HepG2 (cell line): ENCODE measurements at places on chromosomes 3 and 15. TPM values are rescaled to one million over a fixed set of nuclear protein-coding genes. Genes with fewer than 3 reads are reported as not detected.

GRCh38 chr3:196981657-196982056, 13.0 kb upstream of the PIGZ start:
- H3K27me3 ChIP-seq: no peaks in the 10 kb centered on the region
- no peaks in the 10 kb centered on the region for H3K36me3 ChIP-seq
- no peak overlapping the region; the same call in 1 of the 2 replicates for H3K4me3 ChIP-seq
- DNase-seq: peak; percentile 87
- peaks cover 56% of the 10 kb centered on the region for H3K4me1 ChIP-seq
- peak overlapping the region; percentile 72 for H3K27ac ChIP-seq

DNA sequence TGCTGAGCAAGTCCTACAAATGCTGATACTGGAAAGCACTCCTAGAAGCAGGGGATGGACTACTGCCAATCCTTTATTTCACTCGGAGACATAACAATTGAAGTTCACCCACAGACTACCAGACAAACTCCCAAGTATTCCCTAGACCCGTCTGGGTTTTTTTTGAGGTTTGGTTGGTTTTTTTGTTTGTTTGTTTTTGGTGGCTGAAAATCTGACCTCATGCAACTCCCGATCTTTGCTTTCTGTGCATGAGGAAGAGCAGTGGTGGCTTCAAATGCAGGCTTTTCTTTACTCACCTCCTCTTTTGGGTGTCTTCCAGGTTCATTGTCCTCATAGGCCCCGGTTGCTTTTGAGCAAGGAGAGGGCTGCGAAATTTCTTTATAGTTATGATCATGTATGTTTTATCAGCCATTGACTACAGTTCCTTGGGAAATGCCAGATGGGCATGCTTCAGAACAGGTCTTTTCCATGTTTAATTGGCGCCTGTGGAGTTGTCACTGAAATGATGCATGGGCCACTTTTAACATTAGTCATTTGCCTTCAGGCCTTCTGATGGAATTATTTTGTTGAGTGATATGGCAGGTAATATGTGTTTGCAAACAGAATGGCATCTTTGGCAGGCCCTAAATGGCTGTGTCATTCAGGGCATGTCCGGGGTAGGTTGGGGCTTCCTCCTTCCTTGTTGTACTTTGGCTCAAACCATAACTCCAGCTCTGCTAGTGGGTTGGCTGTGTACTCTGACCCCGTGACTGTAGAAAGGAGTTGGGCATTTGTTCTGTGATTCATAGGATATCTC, 81.3 kb upstream of the ZBED2 start:
- H3K4me3 ChIP-seq: peak overlapping the region; percentile 87
- H3K27ac ChIP-seq: peak overlapping the region; percentile 70
- H3K36me3 ChIP-seq: no peaks in the 10 kb centered on the region
- peaks cover 38% of the 10 kb centered on the region for H3K4me1 ChIP-seq

GRCh38 chr3:160041465-160041864, 52.8 kb downstream of the IL12A start:
- H3K27me3 ChIP-seq: peaks cover 22% of the 10 kb centered on the region; the same call in 2 of the 3 replicates
- no peak for DNase-seq
- peaks cover 7% of the 10 kb centered on the region; the same call in 1 of the 2 replicates for H3K4me1 ChIP-seq
- H3K4me3 ChIP-seq: no peak overlapping the region

- H3K4me1 ChIP-seq: no peaks in the 10 kb centered on the region
- DNase-seq: peak; percentile 52
- no peaks in the 10 kb centered on the region for H3K36me3 ChIP-seq
- no peak overlapping the region for H3K4me3 ChIP-seq
Measured at GRCh38 chr3:39189959-39190269, 2.5 kb downstream of the XIRP1 start.

DNASE1L3 gene
- 0.55 and 0.86 TPM in 2 replicates for total RNA-seq

SENP8 gene
- total RNA-seq: 2.7 and 4.2 TPM in 2 replicates

GRCh38 chr15:57025264-57025926, 107.0 kb downstream of the TCF12 start:
- no peak for DNase-seq
- H3K4me3 ChIP-seq: no peak overlapping the region
- peaks cover 13% of the 10 kb centered on the region for H3K4me1 ChIP-seq
- H3K36me3 ChIP-seq: no peaks in the 10 kb centered on the region
- no peaks in the 10 kb centered on the region for H3K27me3 ChIP-seq

DNA sequence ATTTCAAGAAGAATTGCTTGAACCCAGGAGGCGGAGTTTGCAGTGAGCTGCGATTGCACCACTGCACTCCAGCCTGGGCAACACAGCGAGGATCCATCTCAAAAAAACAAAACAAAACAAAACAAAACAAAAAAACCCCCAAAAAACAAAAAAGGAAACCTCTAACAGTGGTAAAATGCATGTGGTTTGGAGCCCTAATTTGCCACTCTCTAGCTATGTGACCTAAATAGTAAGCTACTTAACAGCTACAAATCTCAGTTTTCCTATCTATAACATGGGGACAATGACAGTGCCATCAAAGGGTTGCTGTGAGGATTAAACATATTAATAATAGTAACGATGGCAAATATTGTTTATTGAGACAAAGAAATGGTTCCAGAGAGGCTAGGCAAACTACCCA, 119.4 kb upstream of the LMOD3 start:
- DNase-seq: no peak
- no peak overlapping the region for H3K4me3 ChIP-seq
- H3K36me3 ChIP-seq: no peaks in the 10 kb centered on the region
- no peaks in the 10 kb centered on the region; the same call in 1 of the 2 replicates for H3K27me3 ChIP-seq
- H3K4me1 ChIP-seq: 0 out of 2 replicates have a peak, but pooled peaks cover 9% of the 10 kb centered on the region

- DNase-seq: no peak
- H3K36me3 ChIP-seq: no peaks in the 10 kb centered on the region
- no peak overlapping the region for H3K4me3 ChIP-seq
- H3K4me1 ChIP-seq: no peaks in the 10 kb centered on the region
Measured at GRCh38 chr3:29608414-29609327, 327.8 kb downstream of the RBMS3 start.

IGF2BP2 gene
- total RNA-seq: 46.0 and 46.3 TPM in 2 replicates

DNA sequence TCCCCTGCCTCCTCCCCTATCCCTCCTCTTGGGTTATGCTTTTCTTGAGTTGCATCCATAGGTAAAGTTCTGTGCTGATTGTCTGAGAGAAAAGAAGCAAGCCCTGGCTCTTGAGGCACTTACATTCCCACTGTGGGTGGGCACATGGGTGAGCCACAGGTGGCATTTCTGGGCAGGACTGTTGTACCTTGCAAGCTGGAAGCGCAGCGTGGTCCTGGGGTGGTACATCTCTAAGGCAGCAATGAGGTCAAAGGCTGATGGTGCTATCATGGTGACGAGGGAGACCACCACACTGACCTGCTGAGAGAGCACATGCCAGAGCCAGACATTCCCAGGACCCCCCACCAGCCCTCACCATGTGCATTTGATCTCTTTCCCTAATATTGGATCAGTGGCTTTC, 24.7 kb downstream of the TMC3 start:
- H3K4me1 ChIP-seq: no peaks in the 10 kb centered on the region
- no peaks in the 10 kb centered on the region for H3K27me3 ChIP-seq
- H3K36me3 ChIP-seq: no peaks in the 10 kb centered on the region

DNA sequence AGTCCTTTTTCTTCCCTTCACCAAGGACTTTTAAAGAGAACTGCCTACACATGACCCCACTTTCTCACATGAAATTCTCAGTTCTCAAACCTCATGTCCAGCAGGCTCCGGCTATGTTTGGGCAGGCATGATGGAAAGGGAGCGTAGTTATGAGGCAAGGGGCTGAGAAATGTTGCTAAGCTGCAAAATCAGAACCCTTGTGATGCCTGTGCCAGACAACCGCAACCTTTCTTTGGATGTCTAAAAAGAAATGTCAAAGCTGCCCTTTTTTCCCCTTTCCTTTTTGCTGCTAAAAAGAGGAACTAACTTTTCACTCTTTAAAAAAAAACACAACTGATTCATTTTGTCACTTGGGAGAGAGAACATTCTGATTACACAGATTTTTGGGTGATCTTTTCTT, 19.2 kb downstream of the GNB4 start:
- no peaks in the 10 kb centered on the region for H3K36me3 ChIP-seq
- no peak overlapping the region for H3K4me3 ChIP-seq
- H3K4me1 ChIP-seq: no peaks in the 10 kb centered on the region
- DNase-seq: no peak

C2CD4B gene
- not detected in 2 replicates for total RNA-seq

LRRC31 gene
- total RNA-seq: not detected in 2 replicates

DNA sequence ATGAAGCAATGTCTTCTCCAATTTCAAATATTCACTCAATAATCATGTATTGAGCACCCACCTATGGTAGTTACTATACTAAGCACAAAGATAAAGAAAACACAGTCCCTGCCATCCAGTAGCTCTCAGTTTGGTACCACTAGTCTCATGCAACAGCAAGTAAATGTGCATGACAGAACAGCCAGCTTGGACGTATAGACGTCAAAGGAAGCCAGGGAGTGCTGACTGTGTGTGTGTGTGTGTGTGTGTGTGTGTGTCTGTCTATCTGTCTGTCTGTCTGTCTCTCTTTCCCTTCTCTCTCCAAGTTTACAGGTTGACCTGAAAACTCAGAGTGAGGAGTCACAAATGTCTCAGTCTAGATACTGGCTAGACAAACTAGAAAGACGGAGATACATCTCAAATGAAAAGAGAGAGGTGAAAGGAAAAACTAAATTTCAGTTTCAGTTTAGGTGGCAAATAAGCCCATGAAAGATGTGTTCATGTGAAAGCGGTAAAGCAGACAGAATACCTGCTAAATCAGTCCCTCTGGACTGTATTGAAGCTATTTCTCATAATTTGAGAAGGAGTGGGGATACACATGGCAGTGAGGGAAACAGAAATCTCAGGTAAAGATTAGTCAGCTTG, 141.1 kb upstream of the PTPRG start:
- H3K4me3 ChIP-seq: no peak overlapping the region
- H3K36me3 ChIP-seq: no peaks in the 10 kb centered on the region
- peaks cover 14% of the 10 kb centered on the region for H3K4me1 ChIP-seq
- H3K27ac ChIP-seq: no peak overlapping the region
- H3K27me3 ChIP-seq: no peaks in the 10 kb centered on the region
- DNase-seq: no peak

- no peaks in the 10 kb centered on the region; the same call in 1 of the 2 replicates for H3K36me3 ChIP-seq
- H3K27me3 ChIP-seq: no peaks in the 10 kb centered on the region
- H3K27ac ChIP-seq: no peak overlapping the region
Measured at GRCh38 chr3:188853856-188854771, 317.7 kb upstream of the TPRG1 start.

CCR9 gene
- total RNA-seq: not detected in 2 replicates

PLCH1 gene
- total RNA-seq: 3.0 and 4.4 TPM in 2 replicates

DNA sequence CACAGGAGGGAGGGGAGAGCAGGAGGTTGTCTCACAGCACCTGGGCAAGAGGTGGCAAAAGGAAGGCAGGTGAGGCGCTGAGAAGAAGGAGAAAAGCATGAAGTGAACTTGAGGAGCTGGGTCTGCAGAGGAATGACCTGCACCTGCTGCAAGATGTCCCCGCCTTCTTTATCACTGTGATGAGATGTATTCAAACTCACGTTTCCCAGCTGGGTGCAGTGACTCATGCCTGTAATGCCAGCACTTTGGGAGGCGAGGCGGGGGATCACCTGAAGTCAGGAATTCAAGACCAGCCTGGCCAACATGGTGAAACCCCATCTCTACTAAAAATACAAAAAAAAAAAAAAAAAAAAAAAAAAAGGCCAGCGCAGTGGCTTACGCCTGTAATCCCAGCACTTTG, 22.2 kb upstream of the ZNF710 start:
- no peaks in the 10 kb centered on the region; the same call in none of the 2 replicates for H3K4me1 ChIP-seq
- no peak for DNase-seq
- no peaks in the 10 kb centered on the region for H3K27me3 ChIP-seq
- H3K36me3 ChIP-seq: no peaks in the 10 kb centered on the region
- no peak overlapping the region for H3K4me3 ChIP-seq

DNA sequence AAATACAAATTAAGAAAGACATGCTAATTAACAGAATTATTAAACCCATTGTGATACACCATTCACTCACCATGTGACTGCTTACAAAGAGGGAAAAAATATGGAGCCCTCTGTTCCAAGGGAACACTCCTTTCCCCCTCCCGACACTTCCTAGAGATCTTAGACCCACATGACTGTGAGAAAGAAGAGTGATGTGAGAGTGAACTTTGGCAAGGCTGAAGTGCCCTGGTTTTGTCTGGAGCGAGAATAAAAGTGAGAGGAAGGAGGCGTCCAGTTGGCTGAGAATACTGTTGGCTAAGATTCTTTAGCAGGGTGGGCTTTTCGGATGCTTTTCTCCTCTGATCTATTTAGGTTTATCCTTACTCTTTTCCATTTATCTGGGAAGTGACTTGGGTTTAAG, 14.1 kb downstream of the CHL1 start:
- DNase-seq: no peak
- no peak overlapping the region for H3K4me3 ChIP-seq
- H3K27me3 ChIP-seq: no peaks in the 10 kb centered on the region
- no peaks in the 10 kb centered on the region for H3K36me3 ChIP-seq
- no peak overlapping the region for H3K27ac ChIP-seq

GRCh38 chr15:23850666-23851065, 163.6 kb upstream of the NDN start:
- H3K36me3 ChIP-seq: no peaks in the 10 kb centered on the region
- H3K27ac ChIP-seq: no peak overlapping the region
- no peak overlapping the region for H3K4me3 ChIP-seq
- H3K4me1 ChIP-seq: no peaks in the 10 kb centered on the region
- H3K27me3 ChIP-seq: no peaks in the 10 kb centered on the region; the same call in 1 of the 2 replicates

- DNase-seq: no peak
- no peak overlapping the region for H3K27ac ChIP-seq
- H3K4me1 ChIP-seq: no peaks in the 10 kb centered on the region
Measured at GRCh38 chr3:107710851-107711250, 188.1 kb downstream of the BBX start.

SAXO2 gene
- 1.5 TPM in 1 of 2 replicates, not detected in the other for total RNA-seq

GRCh38 chr3:21435871-21436270, 315.1 kb downstream of the ZNF385D start:
- no peaks in the 10 kb centered on the region for H3K4me1 ChIP-seq
- H3K4me3 ChIP-seq: no peak overlapping the region
- H3K27ac ChIP-seq: no peak overlapping the region
- no peaks in the 10 kb centered on the region for H3K27me3 ChIP-seq

GRCh38 chr3:167723025-167723512, 11.6 kb downstream of the PDCD10 start:
- peaks cover 10% of the 10 kb centered on the region for H3K4me1 ChIP-seq
- no peak overlapping the region for H3K27ac ChIP-seq
- peaks cover 2% of the 10 kb centered on the region; the same call in 1 of the 2 replicates for H3K36me3 ChIP-seq
- no peak overlapping the region for H3K4me3 ChIP-seq
- no peak for DNase-seq

DNA sequence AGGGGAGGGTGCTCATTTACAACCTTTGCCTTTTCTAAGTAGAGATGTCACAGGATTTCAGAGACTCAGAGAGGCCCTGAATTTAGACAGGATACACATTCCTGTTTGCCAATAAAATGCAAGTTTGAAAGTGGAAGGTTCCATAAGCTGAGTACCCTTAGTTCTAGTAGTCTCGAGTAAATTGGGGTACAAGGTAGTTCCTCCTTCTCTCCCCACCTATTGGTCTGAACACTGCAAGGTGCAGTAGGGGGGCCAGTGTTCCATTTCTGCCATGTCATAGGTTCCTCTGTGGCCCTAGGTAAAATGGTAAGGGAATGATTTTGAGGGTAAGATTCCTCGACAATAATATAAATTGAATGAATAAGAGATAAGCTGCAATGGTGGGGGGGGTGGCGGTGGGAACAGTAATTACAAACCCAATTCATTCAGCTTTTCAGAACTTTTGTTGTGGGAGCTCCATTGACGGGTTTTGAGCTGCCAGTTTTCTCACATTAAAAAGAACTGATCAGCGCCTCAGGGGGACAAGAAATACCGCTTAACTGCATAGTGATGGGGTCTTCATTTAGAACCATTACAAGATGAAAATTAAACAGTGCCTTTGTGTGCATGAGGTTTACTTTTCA, 5.9 kb downstream of the SOX2 start:
- DNase-seq: no peak
- H3K27ac ChIP-seq: no peak overlapping the region
- peaks cover 57% of the 10 kb centered on the region for H3K27me3 ChIP-seq
- H3K4me3 ChIP-seq: no peak overlapping the region
